NCI-H524 treated with DMSO at 0.1 percent for 48 hours (cell line): ENCODE measurements at places on chromosomes 16 and 17.

- no peak for DNase-seq
These were observed 34.2 kb downstream of the CPPED1 start for GRCh38 chr16:12769525-12769924.

DNA sequence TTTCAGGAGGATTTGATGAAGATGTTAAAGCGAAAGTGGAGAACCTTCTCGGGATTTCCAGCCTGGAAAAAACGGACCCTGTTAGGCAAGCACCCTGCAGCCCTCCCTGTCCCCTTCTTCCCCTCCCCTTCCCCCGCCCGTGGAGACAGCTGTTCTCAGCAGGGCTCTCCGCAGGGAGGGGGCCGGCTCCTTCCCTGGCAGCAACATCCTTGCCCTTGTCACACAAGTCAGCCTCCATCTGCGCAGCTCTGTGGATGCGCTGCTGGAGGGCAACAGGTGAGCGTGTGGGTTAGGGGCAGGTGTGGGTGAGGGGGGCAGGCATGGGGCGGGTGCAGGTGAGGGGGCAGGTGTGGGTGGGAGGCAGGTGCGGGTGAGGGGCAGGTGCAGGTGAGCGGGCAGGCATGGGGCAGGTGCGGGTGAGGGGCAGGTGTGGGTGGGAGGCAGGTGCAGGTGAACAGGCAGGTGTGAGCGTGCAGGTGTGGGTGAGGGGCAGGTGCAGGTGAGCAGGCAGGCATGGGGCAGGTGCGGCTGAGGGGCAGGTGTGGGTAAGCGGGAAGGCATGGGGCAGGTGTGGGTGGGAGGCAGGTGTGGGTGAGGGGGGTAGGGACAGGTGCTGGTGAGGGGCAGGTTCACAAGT lies 9.4 kb downstream of the CYBC1 start:
- no peak for DNase-seq

DNA sequence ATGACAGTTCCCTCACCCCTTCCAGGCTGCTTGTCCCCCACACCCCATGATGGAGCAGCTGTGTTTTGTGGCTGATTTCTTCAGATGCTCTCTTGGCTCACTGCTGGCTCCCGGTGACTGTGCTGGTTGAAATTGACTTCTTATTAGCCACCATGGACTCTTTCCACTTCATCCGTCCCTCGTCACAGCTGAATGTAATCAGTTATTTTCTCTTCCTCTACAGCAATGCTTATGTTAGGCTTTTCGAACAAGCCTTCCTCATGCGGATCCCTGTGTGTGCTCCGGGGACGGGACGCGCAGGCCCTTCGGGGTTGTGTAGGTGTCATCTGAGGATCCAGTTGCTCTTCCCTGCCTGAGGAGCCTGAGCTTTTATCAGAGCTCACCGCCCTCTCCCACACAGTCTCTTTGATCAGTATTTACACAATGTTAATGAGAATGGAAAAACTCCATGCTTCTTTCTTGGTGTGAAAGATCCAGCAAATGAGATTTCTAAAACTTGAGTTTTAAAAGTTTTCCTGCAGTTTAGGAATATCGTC lies 87.5 kb downstream of the RPTOR start:
- DNase-seq = no peak

- no peak for DNase-seq
These were observed 23.6 kb downstream of the CFAP20 start for GRCh38 chr16:58105631-58106030.

- DNase-seq = no peak
These were observed 5.3 kb downstream of the MNT start for GRCh38 chr17:2395258-2396181.

- no peak for DNase-seq
These were observed 83.9 kb downstream of the SHISA6 start for GRCh38 chr17:11324846-11325420.

DNA sequence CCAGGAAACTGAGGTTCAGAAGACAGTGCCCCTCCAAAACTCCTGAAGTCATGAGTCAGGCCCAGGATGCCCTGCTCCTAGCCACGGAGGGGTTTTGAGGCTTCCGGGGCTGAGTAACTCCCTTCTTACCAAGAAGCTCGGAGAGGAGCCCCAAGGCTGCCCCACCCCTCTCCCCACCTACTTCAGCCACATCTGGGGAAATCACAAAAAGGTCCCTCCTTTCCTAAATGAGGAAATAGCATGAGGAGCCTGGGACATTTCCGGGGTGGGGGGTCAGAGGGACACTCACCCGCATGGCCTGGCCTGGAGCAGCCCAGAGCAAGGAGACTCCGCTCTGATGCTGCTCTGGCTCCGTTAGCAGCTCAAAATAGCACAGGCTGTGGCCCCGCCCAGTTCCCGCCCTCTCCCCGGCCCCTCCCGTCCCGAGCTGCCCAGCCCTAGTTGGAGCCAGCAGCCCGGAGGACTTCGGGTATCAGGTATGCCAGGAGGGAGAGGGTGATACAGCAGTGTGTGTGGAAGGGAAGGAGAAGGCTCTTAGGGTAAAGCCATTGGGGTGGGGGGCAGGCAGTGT lies 40.1 kb downstream of the MYO18A start:
- DNase-seq = peak; percentile 40

GRCh38 chr17:67139289-67139688 lies 94.9 kb downstream of the CACNG1 start:
- no peak for DNase-seq

DNA sequence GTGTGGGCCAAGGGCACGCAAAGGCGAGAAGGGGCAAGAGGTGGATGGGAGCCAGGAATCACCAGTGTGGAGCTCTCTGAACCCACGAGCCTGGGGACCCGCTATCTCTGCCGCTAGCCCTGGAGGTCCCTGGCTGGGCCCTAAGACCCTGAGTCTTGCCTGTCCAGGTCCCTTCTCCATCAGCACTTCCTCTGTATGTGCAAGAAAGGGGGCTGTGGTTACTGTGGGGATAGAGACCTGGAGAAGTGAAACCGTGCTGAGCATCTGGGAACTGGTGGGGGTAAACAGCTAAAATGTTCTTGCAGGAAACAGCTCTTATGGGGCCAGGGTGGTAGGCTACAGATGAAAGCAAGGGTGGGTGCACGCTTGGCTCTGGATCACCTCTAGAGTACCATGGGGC lies 3.1 kb downstream of the SPNS3 start:
- DNase-seq = no peak

DNA sequence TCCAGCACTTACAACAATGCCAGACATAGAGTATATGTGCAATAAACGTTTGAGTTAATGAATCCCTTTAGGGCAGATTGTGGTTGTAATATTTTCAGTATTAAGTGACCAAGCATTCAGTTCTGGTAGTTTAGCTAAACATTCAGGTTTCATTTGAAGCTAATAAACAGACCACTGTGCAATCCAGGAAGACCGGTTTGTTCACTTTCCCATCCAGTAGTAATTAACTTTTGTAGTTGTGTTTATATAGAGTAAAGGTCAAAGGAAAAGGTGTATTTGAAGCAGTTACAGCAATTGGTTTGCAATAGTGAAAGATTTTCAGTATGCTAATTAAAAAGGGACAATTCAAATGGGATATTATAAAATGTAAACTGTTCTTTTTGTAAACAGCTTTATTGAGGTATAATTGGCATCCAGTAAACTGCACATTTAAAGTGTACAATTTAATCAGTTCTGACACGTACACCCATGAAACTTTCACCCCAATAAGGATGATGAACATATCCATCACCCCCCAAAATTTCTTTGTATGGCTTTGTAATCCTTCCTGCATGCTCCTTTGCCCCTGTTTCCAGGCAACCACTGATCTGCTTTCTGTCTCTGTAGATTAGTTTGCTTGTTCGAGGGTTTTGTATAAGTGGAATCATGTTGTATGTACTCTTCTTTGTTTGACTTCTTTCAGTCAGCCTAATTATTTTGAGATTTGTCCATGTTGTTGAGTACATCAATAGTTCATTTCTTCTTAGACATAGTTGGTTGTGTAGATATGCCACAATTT lies 26.3 kb downstream of the MRTFB start:
- no peak for DNase-seq

GRCh38 chr17:51611585-51611984 lies 351.2 kb downstream of the UTP18 start:
- DNase-seq = no peak

- DNase-seq = no peak
These were observed 146.3 kb downstream of the SLC39A11 start for GRCh38 chr17:72946156-72946555.

- DNase-seq = no peak
These were observed 387.5 kb upstream of the GOT2 start for GRCh38 chr16:59121411-59122261.

DNA sequence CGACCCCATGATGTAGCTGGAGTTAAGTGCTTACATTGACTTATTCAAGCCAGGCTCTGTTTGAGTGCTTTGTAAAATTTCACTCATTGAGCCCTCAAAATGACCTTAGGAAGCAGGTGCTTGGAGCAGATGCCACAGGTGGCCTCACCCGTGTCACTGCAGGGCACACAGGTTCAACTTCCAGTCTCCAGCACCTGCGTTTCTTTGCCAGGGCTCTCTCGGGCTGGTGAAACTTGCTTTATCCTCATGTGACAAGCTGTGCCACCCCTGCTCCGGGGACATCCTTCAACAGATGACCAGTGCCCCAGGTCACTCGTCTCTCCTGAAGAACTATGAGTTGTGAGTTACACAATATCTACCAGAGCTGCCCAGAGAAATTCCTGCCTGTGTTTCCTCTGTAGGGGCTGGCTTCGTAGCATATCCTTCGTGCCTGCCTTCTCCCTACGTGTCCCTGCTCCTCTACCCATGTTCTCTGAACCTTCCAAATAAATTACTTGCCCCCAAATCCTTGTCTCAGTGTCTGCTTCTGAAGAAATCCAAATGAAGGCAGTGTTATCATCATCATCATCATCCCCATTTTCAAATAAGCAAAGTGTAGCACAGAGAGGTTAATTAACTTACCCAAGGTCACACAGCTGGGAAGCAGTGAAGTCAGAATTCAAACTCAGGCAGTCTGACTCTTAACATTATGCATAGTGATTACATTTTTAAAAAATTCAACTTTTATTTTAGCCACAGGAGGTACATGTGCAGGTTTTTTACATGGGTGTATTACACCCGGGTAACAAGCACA lies 352.5 kb downstream of the NPIPA8 start:
- DNase-seq = no peak

GRCh38 chr17:50318501-50319285 lies 27.2 kb upstream of the XYLT2 start:
- DNase-seq = peak; percentile 78

GRCh38 chr16:55133654-55134053 lies 190.3 kb upstream of the IRX6 start:
- DNase-seq = no peak

DNA sequence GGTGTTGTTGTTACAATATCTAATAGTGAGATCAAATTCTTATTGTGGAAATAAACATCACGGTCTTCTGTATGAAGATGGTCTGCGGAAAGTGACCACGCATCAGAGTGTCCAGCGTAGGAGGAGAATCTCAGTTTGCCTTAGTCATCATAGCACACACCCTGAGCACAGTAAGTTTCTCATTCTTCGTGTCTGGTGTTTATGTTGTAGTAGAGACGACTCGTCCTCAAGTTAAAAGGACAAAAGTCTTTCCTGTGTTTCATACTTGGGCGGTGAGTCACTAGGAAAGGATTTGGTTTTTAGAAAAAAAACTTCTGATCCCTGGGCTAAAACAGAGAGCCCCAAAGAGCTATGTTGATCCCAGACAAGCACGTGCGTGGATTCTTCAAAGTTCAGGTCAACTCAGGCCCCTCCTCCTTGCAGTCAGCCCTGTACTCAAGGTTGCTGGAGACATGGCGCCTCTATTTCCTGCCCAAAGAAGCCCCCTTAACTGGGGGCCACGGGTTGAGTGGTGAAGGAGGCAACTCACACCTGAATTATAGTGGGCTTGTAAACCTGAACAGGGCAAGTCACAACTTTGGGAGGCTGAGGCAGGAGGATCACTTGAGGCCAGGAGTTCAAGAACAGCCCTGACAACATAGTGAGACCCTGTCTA lies 170.4 kb downstream of the ZFHX3 start:
- no peak for DNase-seq
